ENCODE measurements at places on chromosomes 5 and 9. TPM values are rescaled to one million over a fixed set of nuclear protein-coding genes. Genes with fewer than 3 reads are reported as not detected.

Gene MCCC2
- total RNA-seq, result 28.0 TPM

Gene KCNV2
- not detected for total RNA-seq

Gene LAMC3
- total RNA-seq, result 58.5 TPM

Gene CCNI2
- not detected for total RNA-seq

Gene IFNB1
- not detected for total RNA-seq

Gene ARID3C
- not detected for total RNA-seq

Gene C8G
- total RNA-seq, result not detected

Gene BSPRY
- not detected for total RNA-seq

- DNase-seq, result no peak
Measured at GRCh38 chr9:134558124-134558905, 83.3 kb upstream of the COL5A1 start.

DNA sequence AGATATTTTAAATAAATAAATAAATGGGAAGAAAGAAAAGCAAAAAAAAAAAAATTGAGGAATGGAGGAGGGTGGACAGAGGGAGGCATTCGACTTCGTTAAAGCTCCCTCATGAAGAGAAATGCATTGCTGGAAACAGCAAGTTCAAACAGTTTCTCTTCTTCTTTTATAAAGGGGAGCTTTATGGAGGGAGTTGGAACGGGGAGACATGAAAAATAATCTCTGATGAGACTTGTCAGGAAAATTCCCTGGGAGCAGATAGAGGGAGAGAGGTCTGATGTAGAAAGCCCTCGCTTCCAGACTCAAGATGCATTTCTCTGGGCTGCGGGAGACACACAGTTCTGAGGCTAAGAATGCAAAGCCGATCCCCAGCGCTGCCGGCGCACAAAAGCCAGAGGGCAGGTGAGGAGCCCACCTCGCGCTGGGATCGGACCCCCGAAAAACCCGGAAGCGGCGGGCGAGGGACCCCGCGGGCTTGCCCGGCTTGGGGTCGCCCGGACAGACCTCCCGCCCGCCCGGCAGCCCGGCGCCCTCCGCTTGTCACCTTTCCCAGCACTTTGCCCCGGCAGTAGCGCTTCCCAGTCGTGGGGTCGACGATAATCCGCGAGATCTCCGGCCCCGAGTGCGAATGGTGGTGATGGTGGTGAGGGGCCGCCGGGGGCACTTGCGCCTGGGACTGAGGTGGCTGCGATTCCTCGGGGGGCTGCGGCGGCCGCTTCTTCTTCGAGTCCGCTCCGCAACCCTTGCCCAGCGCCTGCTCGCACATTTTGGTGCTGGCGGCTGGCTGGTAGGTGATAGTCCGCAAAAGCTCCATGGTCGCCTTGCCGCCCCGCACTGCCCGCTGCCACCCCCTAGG, 512 bp downstream of the PLK2 start:
- peak; percentile 21 for DNase-seq

DNA sequence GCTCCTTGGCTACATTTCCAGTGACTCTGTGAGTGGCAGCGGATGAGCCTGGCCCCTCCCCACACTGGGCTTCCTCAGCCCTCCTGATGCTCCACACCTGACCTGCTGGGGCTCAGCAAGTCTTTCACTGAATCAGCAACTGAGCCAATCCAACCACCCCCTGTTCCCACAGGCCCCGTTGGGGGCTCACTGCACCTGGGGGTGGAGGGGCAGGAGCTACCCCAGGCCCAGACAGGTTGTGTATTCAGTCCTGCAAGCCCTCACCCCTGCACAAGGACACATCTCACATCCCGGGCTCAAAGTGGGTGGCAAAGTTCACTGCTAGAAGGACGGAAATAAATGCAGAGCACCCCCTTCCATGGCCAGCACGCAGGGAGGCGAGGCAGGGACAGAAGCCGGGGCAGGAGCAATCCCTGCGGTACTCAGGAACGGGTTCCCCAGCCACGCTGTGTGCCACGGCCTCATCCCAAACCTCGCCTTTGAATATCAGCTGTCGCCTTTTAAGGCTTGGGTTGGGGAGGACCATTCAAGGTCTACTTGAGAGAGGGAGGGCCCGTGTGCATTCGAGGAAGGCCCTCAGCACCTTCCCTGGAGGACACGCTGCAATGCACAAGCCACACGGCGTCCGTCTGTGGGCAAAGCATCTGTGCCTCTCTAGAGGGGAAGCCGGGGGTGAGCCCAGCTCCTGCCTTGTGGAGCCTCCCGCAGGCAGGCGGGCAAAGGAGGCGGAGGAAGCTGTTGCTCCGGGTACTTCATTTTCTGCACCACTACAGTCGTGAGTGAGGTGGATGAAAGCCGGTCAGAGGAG, 75.0 kb upstream of the SARDH start:
- no peak for DNase-seq

DNA sequence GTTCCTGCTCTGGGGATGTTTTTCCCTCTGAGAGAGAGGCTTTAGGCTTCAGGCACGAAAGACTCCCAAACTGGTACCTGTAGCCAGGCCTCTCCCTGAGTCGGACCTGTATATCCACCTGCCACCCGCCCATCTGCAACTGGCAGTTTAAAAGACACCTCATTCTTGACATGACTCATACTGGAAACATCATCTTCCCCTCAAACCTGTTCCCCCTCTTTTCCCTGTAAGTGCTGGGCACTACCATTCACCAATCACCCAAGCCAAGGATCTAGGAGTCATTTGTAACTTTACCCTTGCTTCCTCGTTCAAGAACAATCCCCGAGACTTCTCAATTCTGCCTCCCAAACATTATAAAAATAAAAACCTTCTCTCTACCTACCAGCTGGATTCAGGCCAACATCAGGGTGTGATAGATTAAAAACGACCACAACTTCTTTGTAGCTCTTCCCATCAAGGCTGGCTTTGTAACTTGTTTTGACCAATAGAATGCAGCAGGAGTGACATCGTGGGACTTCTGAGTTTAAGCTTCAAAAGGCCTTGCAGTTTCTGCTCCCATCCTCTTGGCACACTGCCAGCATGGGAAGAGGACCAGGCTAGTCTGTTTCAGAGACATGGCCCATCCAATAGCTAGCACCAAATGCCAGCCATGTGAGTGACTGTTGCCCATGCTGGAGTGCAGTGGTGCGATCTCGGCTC, 1.8 kb upstream of the WDR31 start:
- DNase-seq, result no peak

DNA sequence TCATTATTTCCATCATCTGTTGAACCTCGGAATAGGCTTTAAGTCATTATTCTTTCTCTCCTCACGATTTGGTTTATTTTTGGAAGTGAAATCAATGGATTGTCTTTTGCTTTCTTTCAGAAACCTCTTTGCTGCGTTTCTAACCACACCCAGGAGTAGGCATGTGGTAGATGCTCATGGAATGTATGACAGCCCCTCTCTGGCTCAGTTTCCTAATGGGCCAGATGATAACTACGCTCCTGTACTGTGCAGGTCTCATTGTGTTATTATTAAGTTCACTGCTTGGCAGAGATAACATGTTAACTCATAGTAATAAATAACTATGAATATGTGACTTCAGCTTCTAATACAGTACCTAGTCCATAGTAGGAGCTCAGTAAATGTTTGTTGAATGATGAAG, 175.5 kb upstream of the KLF4 start:
- DNase-seq, result no peak

All from uterus (tissue), 4 donors.